DMS53 (cell line): ENCODE measurements at places on chromosomes 11 and 22.

- no peak for DNase-seq
Measured at GRCh38 chr11:9739123-9739900, 75.4 kb downstream of the SWAP70 start.

GRCh38 chr11:73416786-73417185 is 40.6 kb downstream of the RELT start:
- no peak for DNase-seq

DNA sequence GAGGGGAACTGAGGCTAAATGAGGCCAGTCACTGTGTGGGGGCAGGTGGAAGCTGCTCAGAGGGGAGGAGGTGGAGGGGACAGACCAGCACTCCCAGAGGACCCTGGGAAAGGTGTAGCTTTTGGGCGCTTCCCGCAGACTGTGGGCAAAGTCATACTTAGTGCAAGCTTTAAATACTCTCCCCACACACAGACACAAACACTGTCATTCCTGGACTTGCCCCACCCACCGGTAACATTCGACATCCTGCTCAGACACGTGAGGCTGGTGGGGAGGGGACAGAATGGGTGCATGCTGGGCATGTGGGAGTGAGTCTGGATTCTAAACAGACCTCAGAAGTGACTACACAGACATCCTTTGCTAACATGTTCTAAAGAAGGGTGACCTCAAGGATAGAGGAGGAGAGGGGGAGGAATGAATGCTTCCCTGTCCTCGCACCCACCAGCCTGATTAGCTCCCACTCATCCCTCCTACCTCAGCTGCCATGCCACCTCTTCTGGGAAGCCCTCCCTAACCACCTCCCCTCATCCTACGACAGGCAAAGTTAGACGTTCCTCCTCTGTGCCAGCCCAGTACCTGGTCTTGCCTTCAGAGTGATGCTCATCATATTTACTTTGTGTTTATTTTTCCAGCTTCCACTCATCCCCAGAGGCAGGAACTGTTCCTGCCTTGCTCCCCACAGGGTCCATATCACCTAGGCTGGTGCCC is 22.2 kb downstream of the TSKU start:
- no peak for DNase-seq

DNA sequence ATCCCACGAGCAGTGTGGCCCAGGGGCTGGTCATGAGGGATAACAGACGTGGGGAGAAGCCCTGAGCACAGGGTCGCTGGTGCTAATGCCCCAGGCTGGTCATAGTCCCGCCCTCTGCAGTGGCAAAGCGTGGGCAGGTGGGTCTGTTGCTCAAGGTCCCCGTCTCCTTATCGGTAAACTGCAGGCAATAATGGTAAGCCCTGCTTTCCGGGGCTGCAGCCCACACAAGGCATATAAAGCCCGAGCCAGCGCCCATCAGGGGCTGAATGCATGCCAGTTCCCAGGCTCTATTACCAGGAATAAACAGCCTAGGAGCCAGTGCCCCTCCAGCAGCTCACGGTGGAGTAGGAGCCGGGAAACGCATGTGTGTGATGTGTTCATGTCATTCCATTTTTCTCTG is 261.0 kb downstream of the BRD1 start:
- no peak for DNase-seq

GRCh38 chr11:109237636-109238035 is 184.4 kb upstream of the C11orf87 start:
- no peak for DNase-seq

GRCh38 chr11:76790251-76790650 is 7.1 kb downstream of the TSKU start:
- DNase-seq: no peak

DNA sequence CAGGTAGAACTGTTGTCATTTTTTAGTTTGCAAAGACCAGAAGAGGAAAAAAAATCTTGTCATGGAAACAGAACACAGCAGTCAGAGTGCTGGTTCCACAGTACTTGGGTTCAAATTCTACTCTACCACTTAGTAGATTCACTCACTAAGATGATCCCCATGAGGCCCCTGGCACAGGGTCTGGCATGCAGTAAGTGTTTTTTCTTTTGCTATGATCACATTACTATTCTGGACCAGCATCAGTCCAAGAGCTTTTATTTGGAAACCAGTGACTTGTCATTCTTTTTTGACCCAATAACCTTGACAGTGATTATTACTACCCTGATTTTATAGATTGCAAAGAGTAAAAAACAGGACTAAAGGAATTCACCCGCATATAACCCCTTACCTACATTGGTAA is 4.1 kb downstream of the EEF1G start:
- no peak for DNase-seq

GRCh38 chr22:40022536-40023240 is 27.9 kb downstream of the FAM83F start:
- no peak for DNase-seq

DNA sequence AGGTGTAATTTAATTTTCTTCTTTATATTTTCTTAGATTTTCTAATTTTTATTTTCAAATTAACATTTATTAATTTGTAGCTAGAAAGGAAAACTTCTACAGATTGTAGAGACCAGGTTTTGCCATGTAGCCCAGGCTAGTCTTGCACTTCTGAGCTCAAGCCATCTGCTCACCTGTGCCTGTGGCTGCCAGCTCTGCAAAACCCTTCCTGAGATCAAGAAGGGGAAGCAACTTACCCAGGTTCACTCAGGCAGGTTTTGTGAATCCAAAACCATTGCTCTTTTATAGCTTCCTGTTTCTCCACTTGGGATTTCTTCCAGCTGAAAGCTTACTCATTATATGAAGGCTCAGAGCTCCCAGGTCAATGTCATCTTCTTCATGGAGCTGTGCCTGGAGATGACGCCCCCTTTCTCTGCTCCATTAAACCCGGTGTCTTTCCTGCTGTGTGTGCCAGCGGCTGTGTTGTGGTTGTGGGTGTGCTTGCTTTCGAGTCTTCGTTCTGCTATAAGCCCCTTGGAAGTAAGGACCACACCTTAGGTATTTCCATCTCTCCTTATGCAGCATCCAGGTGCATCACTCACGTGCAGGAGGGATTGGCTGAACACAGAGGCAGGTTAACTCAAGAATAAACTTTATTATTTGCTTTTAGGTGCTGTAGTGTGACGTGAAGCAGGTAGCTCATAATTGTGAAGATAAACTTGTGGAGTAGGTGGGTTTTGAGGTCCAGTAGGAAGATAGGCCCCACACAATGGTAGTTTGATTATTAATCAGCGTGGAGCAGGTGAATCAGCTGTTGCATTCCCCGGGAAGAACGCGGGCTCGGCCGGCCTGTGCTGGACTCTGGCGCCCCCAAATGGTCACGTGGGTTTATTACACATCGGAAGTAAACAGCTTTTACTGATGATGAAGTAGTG is 42.2 kb upstream of the INCENP start:
- peak; percentile 75 for DNase-seq

- DNase-seq: no peak
Measured at GRCh38 chr11:45616802-45617549, 48.4 kb downstream of the CHST1 start.

- no peak for DNase-seq
Measured at GRCh38 chr11:44968510-44968909, 17.8 kb upstream of the TP53I11 start.

GRCh38 chr11:12175694-12176241 is 65.4 kb downstream of the MICAL2 start:
- DNase-seq: no peak

DNA sequence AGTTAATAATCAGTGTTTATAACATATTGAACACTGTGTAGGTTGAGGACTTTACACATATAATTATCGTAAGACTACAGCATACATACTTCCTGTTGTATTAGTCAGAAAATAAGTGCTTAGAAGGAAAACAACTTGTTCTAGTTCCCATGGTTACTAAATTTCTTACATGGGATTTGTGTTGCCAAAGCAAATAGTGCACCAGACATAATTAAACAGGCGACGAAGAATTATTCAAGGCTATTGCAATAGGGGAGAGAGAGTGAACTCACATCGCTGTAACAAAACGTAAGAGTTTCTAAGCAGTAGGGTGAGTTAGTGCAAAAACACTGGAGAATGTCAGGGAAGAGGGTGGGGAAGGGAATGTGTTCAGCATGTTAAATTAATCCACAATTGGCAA is 347.8 kb downstream of the CNTN5 start:
- DNase-seq: peak; percentile 88

DNA sequence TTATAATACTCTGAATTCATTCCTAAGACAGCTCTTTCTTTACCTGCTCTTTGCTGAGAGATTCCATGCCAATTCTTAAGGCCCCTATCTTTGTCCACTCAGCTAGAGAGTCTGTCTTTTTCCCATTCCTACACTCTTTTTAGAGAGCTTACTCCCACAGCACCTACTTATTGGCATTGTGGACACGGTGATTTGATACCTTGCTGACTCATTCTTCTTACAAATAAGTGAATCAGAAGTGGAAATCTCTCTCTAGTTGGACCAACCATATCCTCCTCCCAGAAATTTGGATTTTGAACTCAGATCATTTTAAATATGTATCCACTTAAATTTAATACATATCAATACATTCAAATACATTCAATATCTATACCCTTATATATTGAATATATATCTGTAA is 32.5 kb upstream of the OR6M1 start:
- DNase-seq: peak; percentile 75

- DNase-seq: no peak
Measured at GRCh38 chr22:49186762-49187161, 640.9 kb downstream of the BRD1 start.

DNA sequence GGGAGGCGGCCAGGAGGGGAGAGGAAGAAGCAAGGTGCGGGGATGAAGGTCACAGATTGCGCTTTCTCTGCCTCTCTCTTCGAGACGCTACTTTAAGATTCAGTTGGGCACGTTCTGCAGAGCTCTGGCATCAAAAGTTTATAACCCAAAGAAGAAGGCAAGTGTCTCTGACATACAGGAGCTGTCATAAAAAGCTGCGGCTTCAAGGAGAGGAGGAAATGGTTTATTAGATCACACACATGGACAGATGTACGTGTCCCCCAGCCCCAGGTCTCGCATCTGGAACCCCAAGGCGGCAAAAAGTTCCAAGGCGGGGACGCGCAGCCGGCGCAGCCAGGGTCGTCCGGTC is 589.0 kb downstream of the OPCML start:
- DNase-seq: peak; percentile 35

DNA sequence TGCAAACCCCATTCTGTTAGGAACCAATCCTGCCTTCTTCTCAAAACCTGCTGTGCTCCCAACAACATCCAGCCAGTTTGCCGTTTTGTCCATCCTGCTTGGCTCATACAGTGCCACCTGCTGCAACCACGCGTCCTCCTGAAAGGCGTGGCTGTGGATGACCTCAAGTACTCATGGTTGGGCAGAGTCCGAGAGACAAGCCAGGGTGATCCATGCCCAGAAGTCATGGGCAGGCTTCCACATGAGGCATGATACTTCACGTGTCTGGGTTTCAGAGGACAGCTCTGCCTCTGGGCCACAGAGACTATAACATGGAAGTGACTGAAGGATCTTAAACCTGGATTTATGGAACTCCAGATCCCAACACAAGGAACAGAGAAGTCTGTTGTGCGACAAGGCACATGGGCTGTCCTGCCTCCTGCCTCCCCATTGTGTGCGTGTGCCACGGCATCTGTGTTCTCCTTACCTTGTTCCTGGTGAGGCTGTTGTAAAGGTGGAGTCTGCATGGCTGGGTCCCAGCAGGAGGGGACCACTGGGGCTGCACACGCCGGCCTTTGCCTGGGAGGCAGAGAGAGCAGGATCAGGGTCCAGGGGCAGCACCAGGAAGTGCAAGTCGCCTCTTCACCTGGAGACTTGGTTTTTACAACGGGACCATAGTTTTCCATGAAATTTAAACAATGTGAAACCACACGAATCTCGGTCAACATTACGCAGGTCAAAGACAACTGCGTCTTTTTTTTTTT is 15.4 kb downstream of the CARS1 start:
- no peak for DNase-seq

DNA sequence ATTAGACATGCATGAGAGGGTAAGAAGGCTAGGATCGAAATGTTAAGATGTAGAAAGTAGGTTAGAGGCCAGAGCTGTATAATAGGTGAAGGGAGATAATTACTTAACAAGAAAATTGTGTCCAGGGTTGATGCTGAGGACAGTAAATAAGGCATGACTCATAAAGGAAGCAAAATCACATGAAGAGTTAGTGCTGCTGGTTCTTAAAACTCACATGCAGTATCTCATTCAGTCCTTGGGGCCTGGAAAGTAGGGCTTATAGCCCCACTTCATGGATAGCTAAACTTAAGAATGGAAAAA is 130.2 kb downstream of the NCAM1 start:
- DNase-seq: peak; percentile 45

- no peak for DNase-seq
Measured at GRCh38 chr11:2511421-2512369, 66.9 kb downstream of the KCNQ1 start.

GRCh38 chr11:45096636-45097035 is 49.8 kb upstream of the PRDM11 start:
- DNase-seq: no peak

- no peak for DNase-seq
Measured at GRCh38 chr11:45732343-45732742, 66.9 kb upstream of the CHST1 start.

DNA sequence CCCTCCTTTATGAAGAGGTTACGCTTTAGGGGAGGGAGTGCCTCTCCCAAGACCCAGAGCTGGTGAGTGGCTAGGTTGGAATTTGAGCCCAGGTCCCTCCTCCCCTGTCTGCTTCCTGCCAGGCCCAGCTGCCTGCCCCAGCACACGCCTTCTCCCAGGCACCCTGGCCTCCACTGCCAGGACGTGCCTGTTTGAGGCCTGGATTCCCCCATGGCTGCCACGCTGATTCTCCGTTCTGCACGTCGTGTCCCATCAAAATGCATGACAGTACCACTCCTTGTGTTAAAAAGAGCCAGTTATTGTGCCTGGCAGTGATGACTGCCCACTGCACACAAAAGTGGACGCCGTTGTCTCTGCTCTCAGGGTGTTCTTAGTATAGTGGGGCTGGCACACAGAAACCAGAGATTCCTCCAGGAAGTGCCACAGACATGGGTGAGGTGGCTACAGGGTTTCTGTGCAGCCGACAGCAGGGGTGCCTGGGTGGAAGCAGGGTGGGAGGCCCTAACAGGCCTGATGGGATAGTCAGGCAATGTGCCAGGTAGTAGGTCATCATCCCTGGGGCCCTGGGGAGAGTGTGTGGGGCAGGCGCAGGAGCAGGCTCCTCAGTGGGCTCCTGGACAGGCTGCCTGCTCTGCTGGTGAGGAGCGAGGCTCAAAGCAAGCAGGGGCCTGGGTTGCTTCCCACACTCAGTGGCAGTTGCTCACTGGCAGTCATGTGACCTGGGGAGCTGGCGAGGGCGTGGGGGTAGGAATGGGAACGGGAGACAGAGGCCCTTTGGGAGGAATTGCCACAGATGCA is 24.2 kb downstream of the MED15 start:
- no peak for DNase-seq

DNA sequence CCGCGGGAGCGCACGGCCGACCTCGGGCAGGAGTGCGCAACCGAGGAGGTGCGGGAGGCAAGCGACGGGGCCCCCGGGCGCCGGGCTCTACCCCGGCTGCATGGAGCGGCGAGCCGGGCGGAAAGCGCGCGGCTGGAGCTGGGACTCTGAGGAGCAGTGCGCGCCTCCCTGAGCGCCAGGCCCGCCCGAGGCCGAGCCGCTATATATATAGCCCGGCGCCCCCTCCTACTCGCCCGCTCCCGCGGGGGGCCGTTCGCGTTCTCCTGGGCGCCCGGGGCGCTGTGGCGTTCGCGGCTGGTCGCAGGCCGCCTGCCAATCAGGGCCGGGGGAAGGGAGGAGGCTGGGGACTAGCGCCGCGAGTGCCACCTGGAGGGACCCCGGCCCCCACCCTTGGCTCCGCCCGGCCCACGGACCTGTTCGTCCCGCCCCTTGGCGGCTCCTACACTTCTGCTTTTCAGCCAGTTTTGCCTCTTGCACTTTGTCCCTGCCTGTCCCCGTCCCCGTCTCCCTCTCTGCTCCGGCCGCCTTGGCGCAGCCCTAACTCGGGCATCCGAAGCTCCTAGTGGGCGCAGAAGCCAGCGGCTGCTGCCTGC is at the start of gene FGF4:
FGF4 (minus strand) TSS at position 179 of the 593 bp plus-strand sequence. CDS start 257 bp downstream, outside the sequence.
- no peak for DNase-seq
